H54 (cell line): ENCODE measurements at places on chromosomes 2 and 18.
A peak's percentile ranks its signal among the peaks of the same experiment; 100 is the strongest.

DNA sequence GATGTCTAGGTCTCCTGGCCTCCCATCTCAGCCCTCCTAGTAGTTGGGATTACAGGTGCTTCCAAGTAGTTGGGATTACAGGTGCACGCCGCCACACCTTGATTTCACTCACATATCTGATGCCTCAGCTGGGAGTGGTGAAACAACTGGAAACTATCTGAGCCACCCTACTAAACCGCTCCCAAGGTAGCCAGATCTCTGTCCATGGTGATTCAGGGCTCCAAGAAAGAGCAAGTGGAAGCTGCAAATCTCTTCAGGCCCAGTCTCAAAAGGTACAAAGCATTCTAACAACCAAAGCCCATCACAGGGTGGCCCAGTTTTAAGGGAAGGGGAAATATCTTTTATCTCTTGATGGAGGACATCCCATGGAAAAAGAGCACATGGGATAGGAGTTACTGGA, 19.0 kb downstream of the C1GALT1C1L start:
- no peak for DNase-seq

GRCh38 chr18:25111377-25112288, 240.3 kb downstream of the ZNF521 start:
- DNase-seq: no peak

GRCh38 chr2:22999951-23000350, 385.0 kb upstream of the KLHL29 start:
- peak; percentile 11 for DNase-seq

DNA sequence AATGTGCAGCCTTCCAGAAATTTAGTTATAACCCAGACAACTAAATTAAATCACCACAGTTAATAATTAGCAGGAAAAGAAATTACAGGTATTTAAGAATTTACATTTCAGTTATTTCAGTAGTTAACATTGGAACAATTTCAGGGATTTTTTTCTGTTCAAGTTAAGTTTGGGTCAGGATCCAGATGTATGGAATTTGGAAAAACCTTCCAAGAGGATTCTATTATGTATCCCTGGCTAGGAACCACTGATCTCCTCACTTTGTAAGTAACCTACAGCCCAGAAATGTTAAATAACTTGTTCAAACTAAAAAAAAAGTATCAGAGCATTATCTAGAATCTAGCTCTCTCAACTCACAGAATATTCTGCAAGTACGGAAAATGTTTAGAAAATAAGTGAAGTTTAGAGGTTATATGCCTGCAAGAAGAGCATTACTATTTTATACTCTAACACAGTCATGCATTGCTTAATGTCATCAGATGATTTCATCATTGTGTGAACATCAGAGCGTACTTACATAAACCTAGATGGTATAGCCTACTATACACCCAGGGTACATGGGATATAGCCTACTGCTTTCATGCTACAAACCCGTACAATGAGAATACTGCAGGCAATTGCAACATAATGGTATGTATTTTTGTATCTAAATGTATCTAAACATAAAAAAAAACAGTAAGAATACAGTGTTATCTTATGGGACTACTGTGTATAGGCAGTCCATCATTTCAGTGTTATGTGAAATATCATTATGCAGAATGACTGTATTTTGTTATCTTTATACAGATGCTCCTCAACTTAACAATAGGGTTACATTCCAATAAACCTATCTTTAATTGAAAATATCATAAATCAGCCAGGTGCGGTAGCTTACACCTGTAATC, 6.1 kb downstream of the NCKAP1 start:
- no peak for DNase-seq
